ENCODE measurements at places on chromosomes 16 and 17. TPM values are rescaled to one million over a fixed set of nuclear protein-coding genes. Genes with fewer than 3 reads are reported as not detected.

The ADGRG1 gene
- total RNA-seq, result 33.7 TPM

DNA sequence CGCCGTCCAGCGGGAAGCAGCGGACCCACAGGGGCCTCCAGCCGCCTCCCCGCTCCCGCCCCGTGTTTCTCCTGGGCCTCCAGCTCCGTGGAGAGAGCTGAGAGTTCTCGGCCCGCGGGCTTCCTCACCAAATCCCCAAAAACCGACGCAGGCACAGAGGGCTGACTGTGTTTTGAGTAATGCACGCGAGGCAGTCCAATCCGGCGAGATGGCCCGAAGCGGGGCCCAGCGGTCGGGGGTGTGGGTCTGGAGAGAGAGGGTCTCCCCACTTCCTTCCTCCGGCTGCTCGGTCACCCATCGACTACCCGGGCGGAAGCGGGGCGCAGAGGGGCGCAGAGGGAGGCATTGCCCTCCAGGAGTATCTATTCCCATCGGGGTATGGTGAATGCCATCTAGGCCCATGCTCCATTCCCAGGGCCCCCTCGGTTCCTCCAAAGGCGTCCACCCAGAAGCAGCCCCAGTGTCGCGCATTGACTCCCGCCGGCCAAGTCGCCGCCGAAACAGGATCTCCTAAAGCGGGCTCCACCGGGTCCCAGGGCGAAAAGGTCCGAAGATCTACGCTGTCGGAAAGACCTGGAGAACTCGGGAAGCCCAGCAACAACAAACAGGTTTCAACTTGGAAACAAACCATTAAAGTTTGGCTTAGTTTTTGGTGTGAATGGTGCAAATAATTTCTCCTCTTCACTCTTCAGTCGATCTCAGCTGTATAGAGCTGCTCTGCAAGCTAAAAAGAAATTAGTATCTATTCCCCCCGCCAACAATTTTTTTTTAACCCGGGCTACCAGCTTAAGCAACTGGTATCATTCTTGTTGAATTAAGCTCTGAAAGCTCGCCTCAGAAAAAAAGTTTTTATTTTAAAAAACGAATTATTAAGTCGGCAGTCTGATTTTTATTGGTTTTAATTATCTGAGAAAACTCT is 19.2 kb upstream of the HOXB13 start:
- DNase-seq, result peak; percentile 71

GRCh38 chr17:42189651-42189965 is 4.4 kb upstream of the HCRT start:
- no peak for DNase-seq

GRCh38 chr17:3647769-3648555 is 11.4 kb downstream of the CTNS start:
- DNase-seq, result peak; percentile 58

- DNase-seq, result peak; percentile 13
Observed at GRCh38 chr16:27969574-27969973, 93.9 kb downstream of the GSG1L start.

GRCh38 chr16:12207939-12208338 is 231.4 kb downstream of the SNX29 start:
- DNase-seq, result no peak

All from PC-3 (cell line).